ENCODE measurements at places on chromosomes 13 and 19.

DNA sequence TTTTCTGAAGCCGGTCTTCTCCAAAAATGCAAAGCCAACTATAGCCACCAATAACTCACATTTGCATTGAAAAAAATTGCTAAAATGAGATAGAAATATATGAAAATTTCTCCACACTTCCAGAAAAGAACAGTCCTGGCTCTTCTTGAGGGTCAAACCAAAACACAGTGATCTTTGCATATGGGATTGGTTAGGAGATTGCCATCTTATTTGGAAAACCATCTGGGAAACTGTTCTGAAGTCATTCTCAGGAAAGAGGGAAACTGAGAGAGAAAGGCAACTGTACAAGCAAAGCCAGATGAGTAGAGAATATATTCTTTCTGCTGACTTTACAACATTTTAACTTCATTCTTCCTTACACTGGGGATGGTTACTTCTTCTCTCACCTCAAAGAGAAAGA is 54.6 kb downstream of the HSPH1 start:
- no peak for DNase-seq

DNA sequence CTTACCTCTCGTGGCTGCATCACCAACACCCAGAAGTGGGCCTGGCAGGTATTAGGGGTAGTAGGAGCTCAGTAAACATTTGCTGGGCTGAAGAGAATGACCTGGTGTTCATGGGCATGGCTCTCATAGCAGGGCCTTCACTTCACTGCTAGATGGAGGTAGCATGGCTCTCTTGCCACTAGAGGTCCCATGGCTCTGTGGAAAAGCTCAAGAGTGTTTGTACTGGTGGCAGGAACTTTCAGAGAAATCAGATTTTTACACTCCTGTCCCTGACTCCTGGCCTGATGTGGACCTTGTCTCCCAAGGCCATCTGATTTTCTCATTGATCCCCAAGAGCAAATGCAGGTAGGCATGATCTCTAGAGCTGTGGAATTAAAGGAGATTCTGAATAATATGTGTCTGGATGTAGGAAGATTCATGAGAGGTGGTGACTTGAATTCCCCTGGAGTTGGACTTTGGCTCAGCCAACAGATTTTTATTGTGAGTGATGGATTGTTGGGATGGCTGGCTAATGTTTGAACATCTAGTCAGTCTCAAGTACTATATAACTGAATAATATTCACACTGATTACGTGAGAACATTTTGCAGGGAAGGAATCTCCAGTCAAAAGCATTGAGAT is 5.7 kb downstream of the ZNF574 start:
- DNase-seq = peak; percentile 48

DNA sequence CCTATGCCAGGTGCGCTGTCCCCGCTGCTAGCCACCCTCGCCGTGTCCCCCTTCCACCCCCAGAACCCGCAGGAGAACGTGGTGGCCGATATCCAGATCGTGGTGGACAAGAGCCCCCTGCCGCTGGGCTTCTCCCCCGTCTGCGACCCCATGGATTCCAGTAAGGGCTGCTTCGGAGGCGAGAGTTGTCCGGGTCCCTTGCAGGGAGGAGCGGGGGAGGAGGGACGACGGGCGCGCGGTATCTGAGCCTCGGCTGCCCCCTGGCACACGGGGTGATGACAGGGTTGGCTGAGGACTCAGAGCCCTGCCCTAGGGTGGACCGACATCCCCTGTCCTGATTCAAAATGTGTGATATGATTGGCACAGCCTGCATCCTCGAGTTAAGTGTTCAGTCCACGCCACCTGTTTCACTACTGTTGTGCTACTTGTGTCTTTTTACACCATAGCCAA is 653 bp downstream of the MVB12A start:
- DNase-seq = no peak

- DNase-seq = no peak
Measured at GRCh38 chr19:32909257-32909656, 39.7 kb upstream of the SLC7A9 start.

DNA sequence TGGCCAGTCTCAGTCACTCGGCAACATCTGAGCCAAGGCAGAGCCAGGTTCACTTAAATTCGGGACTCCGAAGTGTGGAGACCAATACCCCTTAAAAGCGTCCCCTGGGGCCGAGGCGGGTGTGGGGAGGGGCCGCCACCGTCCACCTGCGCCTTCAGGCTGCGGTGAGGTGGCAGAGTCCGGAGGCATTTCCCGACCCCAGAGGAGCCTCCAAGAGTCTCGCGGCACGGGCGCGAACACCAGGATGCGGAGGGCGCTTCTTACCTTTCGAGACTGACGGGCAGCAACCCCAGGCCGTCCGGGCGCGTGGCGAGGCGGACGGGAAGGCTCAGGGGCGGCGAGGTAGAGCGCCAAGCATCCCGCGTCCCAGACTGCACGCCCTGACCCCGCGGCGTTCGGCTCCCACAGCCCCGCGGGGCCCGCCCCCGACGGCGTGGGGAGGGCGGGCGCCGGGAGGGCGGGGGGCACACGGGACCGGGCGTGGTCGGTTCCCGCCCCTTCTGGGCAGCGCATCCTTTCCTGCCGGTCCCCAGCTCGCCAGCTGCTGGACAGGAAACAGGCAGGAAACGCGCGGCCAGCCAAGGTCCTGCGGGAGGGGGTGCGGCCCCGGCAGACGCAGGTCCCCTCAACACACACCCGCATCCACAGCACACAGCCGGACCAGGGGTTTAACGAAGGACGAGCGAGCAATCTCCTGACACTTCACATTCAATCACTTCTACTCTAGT is at the start of gene THSD1:
THSD1 (minus strand) TSS at position 406 of the 728 bp plus-strand sequence. CDS start 3,572 bp downstream, outside the sequence.
- peak; percentile 20 for DNase-seq

- DNase-seq = peak; percentile 83
Measured at GRCh38 chr13:94351292-94351990, 128.0 kb downstream of the DCT start.

DNA sequence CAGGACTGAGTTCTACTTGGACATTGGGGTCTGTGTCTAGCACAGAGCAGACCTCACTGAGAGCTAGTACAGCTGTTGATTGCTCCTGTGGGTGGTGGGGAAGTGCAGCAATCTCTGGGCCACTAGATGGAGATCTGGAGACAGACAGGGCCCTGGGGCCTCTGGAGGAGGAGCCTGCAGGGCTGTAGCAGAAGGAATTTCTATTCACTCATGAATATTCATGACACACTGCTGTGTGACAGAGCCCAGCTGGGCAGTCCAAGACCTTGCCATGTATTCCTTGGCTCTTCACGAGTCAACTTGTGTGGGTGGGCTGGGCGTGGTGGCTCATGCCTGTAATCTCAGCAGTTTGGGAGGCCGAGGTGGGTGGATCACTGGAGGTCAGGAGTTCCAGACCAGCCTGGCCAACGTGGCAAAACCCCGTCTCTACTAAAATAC is 37.5 kb downstream of the SUGP2 start:
- DNase-seq = peak; percentile 76

DNA sequence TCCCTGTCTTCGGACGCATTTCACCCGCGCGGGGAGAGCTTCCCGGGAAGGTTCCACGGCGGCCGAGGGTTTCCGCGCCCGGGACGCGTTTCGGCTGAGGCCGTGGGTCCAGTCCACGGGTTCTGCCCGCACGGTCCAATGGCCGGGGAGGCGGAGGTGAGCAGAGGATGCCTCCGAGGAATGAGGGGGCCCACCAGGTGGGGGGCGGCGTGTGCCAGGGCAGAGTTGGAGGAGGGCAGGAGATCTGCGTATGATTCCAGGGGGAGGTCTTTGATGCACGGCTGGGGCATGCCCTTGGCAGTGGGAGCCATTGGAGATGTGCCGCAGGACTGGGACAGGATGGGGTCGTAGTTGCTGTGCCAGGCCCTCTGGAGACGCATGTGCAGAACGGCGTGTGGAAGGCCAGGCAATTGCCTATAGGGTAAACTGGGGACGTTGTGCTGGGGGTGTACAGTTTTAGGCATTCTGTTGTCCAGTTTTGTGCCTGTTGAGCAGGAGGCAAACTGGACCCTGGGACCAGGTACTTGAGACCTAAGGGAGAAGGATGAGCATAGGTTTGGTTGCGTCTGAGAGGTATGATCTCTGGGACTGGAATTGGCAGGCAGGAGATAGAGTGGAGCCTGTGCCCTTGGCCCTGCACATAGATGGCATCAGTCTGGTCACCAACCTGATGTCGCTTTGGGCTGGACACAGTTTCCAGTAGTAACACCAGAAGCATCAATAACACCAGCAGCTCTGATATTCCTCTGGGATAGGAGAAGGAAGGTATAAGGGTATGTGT is 751 bp downstream of the ZNF584 start:
- DNase-seq = no peak

DNA sequence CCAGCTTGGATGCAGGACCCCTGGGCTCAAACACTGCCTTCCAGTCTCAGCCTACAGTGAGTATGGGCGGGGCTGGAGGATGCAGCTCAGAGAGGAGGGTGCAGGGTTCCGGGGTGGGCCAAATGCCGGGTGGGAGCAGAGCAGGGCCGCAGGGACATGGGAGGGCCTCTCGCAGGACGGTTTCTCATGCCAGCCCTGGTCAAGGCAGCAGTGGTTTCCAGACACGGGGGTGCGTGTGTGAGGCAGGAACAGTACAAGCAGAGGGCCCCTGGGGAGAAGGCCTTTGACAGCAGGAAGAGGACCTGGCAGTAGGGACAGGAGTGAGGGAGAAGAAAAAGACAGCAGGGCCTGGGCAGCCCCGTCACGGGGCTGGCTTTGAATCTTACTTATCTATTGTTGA is 34.1 kb downstream of the CRTC1 start:
- no peak for DNase-seq

DNA sequence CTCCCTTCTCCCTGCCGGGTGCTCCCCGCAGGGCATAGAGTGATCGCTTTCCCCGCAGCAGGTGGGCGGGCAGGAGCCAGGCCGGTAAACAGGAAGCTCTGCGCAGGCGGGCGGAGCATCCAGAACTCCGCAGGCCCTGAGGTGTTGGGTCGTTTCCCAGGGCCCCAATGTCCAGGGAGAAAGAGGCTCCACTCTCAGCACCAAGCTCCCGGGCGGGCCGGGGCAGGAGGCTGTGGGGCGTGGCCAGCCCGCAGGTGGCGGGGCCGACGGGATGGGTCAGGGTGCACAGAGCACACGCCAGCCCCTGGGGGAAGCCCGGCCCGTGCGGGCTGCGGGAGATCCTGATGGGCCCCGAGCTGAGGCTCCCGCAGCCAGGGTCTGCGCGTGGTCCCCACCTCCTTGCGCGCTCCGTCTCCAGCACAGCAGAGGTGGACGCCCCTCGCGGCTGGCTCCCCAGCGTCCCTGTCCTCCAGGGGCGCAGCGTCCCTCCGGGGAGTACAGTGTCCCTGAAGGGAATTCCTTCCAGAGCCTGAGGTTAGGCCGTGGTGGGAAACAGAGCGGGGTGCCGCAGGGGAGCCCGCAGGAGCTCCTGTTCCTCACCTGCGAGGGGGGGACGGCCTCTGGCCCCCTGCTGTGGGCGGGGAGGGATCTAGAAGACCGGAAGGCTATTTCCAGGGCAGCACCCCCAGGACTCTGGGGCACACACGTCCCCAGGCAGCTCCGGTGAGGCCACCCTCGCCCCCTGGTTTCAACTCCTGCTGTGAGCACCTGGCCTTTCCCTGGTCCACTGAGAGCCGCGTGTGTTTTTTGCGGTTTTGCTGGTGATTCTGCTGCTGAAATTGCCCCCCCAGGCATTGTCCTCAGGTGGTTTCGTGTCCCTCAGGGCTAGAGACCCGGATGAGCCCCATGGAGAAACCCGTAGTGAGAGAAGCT is 12.2 kb downstream of the PIP5K1C start:
- DNase-seq = no peak

DNA sequence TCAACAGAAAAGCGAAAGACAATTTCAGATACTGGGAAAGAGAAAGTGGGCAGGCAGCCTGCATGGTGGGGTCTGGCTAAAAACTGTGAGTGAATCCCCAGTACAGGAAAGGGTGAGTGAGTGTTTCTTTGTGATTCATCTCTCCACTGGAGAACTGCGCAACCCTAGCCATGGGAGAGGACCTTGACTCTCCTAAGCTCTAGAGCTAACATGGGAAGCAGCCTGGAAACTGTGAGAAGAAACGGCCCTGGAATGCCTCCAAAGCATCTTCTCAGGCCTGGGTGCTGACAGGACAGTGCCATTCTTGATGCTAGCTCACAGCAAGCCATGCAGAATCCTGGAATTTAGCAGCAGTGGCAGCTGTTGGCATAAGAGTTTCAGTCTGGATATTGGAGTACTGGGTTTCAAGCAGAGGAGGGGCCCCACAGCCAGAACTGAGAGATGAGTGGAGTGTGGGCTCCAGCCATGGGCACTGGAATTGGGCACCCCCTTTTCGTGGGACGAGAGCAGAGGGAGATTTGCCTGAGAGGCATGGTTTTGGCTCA is 18.7 kb upstream of the SLAIN1 start:
- no peak for DNase-seq

GRCh38 chr19:4327252-4327876 is 11.3 kb downstream of the STAP2 start:
- peak; percentile 53 for DNase-seq

DNA sequence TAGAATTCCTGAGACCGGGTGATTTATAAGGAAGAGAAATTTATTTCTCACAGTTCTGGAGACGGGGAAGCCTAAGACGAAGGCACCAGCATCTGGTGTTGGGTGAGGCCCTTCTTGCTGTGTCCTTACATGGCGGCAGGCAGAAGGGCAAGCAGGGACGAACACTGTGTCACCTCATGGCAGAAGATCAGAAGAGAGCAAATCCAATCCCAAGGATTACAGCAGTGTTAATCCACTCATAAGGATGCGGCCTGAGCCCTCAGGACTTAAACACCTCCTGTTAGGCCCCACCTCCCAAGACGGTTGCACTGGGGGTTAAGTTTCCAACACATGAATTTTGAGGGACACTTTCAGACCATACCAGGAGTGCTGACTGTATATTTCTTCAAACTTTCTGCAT is 6.7 kb upstream of the FBL start:
- no peak for DNase-seq

- DNase-seq = peak; percentile 51
Measured at GRCh38 chr19:566403-566802, 6.0 kb upstream of the BSG start.

GRCh38 chr19:12364391-12365235 is 870 bp downstream of the ZNF442 start:
- no peak for DNase-seq

DNA sequence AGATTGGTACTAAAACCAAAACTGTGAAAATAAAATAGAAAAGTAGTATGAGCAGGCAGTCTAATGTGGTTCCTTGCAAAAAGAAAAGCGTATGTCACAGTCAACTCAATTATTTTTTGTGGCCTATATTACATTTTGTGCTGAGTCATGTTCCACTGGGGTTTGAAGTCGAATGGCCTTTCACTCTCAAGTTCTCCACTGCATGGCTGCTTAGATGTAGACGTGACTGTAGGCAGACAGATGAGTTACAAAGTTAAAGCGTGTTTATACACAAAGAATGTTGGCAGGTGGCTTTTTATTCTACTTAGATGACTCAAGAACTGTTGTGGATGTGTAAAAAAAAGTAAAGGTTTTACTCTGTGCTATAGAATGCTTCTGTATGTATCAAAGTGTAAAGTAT is 133.9 kb downstream of the SLITRK6 start:
- DNase-seq = peak; percentile 81
